ENCODE measurements at places on chromosomes 4 and X.

GRCh38 chrX:13669246-13669737 is 16.4 kb downstream of the TCEANC start:
- no peak for DNase-seq

DNA sequence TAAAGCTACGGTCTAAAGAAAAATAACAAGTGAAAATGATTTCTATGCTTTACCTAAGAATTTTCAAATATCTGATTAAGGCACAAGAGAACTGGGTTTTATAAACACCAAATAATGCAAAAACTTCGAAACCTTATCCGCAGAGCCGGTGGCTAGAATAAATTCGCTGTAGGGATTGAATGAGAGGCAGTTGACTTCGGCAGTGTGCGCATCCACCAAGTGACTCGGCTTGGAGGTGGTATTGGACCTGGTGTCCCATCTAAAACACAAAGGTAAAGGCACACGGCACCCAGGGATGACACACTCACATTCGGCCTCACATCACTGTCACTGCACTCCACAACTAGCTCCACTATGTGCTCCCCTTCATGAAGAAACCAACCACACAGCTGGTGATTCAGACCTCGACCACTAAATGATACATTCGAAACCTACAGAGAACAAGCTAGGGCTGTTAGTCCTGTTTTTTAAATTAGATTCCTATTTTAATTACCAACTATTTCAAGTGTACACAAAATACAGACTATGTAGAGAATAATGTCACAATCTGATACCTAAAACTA is 17.5 kb downstream of the RBBP7 start:
- DNase-seq = no peak

DNA sequence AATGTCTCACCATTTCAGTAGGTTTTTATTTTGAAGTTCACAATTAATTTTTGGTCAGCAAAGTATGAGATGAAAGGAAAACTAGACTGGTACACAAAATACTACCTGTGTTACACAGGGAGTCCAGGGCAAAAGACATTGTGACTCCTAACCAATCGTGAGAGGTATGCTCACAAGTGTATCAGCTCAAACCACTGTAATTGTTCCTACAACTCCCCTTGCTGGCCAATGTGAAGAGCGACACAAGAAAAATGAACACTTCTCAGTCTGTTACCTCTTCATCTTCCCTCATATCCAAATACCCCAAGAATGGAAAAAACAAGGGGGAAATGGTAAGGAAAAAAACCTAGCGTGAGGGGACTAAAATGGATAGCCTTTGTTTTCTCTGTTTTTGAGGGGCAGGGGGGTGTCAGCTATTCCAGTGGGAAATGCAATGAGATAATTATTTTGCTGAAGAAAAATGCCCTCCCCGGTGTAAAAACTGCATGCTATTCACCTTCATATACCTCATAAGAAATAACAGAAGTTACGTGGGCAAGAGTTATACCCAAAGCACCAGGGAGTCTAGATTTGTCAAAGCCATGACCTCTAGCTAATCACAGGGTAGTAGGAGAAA is 30.6 kb upstream of the NSUN7 start:
- DNase-seq = no peak

DNA sequence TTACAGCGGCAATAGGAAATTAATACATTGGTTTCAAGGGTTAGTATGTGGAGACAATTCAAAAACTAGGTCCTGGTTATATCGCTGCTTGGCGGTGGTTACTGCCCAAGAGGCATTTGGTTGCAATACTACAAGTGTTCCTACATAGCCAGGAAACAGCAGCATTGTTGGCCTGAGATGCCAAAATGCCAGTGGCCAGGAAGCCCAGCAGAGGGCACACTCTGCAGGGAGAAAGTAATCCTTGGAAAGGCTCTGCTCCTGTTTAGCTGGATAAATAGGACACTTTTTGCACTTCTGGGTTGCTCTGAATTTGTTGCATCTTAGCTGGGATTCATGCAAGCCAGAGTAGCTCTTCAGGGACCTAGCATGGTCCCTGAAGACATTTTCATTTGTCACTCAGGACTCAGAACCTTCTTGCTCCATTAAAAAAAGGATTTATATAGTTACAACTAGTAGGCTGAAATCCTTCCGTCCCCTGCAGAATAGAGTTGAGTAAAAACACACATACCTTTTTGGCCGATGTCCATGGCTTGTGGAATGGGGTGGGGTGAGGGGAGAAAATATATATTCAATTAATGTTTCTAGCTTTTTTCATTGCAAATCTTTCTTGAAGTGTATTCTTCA is 8.1 kb upstream of the GPR119 start:
- peak; percentile 25 for DNase-seq
